Globus pallidus (tissue), 1 donor: ENCODE measurements at places on chromosomes 2 and 18.

GRCh38 chr2:12045864-12046291 is 299.4 kb downstream of the LPIN1 start:
- DNase-seq, result no peak

GRCh38 chr2:16948053-16948452 is 282.4 kb upstream of the CYRIA start:
- DNase-seq, result no peak

DNA sequence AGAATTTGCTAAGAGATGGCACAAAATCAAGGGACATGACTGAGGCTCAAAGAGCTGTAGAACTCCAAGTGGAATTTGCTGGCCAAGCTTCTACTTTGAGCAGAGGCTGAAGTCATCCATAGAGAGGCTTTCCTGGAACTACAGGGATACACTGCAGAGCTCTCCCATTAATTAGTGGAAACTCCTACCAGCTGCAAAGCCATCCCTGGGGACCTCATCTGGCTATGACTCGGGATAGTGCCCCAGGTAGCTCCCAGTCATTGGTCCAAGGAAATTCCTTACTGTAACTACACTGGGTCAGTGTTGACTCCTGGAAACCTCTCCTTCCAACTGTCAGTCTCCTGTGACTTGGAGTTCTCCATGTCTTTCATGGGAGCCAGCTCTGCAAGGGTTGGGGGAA is 10.5 kb upstream of the GALM start:
- DNase-seq, result no peak

GRCh38 chr18:48621240-48621639 is 82.4 kb downstream of the CTIF start:
- DNase-seq, result no peak

DNA sequence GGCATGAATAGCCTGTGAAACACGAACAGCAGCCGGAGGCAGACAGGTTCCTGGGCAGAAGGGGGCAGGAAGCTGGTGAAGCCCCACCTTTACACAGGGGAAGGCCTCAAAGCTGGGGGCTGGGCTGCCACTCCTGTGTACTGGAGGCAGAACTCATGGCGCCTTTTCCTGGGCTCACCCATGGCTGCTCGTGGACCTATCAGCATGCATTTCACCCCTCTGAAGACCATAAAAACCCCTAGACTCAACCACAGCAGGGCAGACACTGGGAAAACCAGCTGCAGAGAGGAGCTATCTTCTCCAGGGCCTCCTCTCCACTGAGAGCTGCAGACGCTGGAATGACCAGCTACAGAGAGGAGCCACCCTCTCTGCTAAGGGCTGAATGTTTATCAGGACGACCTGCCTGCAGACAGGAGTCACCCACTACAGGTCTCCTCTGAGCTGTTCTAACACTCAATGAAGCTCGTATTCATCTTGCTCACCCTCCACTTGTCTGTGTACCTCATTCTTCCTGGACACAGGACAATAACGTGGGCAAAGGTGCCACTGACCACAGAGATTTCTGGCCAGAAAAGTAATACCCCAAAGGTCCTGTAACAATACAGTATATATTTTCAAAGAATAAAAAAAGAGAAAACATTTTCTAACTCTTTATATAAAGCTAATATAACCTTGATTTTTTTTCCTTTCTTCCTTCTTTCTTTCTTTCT is 18.9 kb upstream of the CCDC88A start:
- no peak for DNase-seq

DNA sequence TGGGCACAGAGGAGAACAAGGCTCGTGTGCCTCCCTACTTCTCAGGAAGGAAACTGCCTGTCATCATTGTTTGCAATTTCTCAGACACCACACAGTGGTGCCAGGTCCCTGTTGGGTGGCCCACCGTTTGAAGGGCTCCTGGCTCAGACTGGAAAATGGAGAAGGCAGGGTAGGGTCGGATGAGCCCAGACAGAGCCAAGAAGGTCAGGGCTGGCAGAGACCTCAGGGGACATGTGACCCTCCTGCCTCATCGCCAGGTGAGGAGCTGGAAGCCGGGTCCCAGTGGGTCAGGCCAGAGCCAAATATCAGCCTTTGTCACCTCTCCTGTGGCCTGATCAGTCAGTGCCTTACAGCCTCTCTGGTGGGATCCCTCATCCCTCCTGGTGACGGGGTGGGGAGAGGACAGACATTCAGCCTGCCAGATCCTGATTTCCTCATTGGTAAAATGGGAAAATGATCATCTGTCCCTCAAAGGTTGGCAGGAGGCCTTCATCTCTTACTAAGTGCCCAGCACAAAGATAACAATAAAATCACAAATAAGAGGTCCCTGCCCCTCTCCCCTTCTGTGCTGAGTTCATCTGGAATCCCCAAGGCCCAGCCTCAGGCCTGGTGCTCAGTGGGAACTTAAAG is 117.6 kb downstream of the CAPN13 start:
- DNase-seq, result no peak

- no peak for DNase-seq
Observed at GRCh38 chr2:96913398-96914202, 43.7 kb upstream of the SEMA4C start.

DNA sequence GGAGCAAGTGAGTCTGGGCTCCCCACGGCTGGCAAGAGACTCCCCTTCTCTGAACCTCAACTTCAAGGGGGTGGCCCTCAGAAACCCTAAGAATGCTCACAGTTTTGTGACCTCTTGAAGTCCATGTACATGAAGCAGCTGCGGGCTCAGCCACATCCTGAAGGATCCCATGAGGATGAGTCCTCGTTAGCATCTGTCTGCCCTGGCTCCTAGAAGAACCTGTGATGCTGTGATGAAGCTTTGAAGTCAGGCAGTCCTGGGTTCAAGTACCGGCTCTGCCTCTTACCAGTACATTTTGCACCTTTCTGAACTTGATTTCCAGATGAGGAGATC is 38.1 kb downstream of the SDC1 start:
- DNase-seq, result no peak

GRCh38 chr2:3633982-3634595 is 23.9 kb upstream of the ALLC start:
- DNase-seq, result no peak

DNA sequence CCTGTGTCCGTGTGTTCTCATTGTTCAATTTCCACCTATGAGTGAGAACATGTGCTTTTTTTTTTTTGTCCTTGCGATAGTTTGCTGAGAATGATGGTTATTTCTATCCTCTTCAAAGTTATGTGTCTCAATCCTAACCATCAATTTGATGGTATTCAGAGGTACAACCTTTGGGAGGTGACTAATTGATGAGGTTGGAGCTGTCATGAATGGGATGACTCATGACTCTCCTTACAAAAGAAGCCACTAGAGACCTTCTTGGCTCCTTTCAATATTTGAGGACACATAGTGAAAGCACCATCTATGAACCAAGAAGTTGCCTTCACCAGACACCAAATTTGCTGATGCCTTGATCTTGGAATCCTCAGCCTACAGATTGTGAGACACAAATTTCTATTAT is 677.1 kb upstream of the DDX18 start:
- DNase-seq, result no peak

- DNase-seq, result no peak
Observed at GRCh38 chr2:163556511-163556910, 179.3 kb downstream of the FIGN start.

DNA sequence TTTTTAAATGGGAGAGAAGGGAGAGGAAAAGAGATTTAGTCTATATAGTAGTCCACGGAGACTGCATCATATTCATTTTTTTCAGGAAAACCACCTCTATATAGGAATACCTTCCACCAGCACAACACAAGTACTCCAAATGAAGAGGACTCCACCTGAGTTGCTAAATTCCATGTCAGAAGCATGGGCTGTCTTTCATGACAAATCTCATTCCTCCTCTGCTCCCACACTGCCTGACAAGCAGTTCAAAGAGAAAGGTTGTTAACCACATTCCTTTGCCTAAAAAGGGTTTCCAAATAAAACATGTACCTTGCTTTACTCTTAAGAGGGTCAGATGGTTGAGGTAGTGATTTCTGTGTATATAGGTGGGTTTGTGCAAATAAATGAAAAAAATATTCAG is 122.0 kb downstream of the TMEFF2 start:
- no peak for DNase-seq

- DNase-seq, result no peak
Observed at GRCh38 chr18:22765896-22766295, 167.2 kb upstream of the RBBP8 start.

- DNase-seq, result no peak
Observed at GRCh38 chr2:189151906-189152305, 27.7 kb downstream of the COL5A2 start.

DNA sequence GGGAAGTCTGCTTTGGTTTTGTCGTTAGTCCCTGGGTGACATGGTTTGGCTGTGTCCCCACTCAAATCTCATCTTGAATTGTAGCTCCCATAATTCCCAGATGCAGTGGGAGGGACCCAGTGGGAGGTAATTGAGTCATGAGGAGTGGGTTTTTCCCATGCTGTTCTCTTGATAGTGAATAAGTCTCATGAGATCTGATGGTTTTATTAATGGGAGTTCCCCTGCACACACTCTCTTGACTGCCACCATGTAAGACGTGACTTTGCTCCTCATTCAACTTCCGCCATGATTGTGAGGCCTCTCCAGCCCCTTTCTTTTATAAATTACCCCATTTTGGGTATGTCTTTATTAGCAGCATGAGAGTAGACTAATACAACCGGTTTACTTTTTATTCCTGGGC is 405.8 kb upstream of the ID2 start:
- no peak for DNase-seq

DNA sequence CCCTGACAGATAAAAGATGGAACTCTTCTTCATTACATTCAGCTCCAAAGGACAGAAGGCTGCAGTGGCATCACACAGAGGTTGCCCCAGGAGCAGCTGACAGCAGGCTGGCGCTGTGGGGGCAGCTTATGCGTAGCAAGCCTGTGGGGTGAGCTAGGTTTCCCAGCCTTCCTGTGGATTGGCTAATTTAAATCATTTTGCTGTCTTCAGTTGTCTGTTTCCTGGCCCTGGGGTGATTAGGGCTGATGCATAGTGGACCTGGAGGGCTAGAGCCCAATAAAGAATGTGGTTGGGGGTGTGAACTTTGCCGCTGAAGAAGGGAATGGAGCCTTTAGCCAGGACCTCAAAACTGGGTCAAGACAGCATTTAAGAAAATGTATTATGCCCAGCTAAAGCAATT is 1038.0 kb downstream of the SOCS6 start:
- no peak for DNase-seq

- DNase-seq, result no peak
Observed at GRCh38 chr2:144776766-144777165, 256.8 kb upstream of the ZEB2 start.

DNA sequence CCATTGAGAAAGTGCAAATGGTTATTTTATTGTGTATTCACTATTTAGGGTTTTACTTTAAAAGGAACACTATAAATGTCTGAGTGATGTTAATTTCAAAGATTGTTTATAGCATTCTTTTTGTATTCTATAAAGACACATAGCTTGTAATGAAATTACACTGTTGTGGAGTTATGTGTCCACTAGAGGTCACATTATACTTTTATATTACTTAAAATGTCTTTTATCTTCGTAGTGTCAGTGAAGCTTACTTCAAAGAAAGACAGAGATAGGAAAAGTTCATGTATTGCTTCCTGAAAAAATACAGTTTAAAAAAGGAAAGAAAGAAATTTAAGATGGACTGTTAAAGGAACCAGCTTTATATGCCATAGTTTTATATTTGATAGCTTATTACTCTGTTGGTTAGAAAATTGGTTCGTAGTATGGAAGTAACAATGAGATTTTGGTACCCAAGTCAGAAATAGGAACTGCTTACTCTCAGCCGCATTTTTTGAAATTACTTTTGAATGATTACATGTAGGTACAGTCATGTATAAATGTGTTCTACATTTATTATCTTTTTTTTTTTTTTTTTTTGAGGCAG is 20.5 kb downstream of the APLF start:
- DNase-seq, result no peak

DNA sequence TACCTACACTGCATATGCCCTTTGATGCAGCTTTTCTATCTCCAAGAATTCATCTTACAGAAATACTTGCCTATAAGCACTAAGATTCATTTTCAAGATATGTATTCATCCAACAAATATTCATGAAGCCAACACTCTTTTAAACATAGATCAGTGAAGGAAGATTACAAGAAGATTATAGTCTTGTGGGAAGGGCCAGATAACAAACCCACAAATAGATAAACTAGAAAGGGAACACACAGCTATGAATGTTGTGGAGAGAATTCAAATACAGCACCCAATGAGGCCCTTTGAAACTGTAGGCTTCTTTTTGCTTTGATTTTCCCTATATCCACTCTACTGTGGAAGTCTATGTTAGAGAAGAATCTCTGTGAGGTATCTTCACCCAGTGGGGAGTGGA is 186.7 kb upstream of the RBMS1 start:
- DNase-seq, result no peak

- DNase-seq, result no peak
Observed at GRCh38 chr2:207387001-207387571, 142.7 kb upstream of the CREB1 start.

DNA sequence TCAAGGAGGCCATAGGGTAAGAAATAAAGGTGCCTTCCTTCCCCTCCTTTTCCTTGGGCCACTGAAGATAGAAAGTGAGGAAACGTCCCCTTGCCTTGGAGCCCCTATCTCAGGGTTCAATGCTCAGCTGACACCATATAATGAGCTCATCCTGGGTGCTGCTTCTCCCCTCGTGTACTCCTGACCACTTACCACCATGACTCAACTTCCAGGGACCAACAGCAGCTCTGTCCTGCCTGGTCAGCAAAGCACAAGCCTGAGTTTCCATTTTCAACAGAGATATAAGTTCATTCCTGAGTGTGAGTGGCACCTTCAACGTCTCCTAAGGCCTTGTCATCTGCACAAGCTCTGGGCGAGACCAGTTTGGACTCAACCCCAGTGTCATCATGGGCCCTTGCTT is 151.2 kb downstream of the CAPN13 start:
- no peak for DNase-seq

GRCh38 chr2:227325839-227326195 is 766 bp downstream of the MFF start:
- DNase-seq, result peak; percentile 37

DNA sequence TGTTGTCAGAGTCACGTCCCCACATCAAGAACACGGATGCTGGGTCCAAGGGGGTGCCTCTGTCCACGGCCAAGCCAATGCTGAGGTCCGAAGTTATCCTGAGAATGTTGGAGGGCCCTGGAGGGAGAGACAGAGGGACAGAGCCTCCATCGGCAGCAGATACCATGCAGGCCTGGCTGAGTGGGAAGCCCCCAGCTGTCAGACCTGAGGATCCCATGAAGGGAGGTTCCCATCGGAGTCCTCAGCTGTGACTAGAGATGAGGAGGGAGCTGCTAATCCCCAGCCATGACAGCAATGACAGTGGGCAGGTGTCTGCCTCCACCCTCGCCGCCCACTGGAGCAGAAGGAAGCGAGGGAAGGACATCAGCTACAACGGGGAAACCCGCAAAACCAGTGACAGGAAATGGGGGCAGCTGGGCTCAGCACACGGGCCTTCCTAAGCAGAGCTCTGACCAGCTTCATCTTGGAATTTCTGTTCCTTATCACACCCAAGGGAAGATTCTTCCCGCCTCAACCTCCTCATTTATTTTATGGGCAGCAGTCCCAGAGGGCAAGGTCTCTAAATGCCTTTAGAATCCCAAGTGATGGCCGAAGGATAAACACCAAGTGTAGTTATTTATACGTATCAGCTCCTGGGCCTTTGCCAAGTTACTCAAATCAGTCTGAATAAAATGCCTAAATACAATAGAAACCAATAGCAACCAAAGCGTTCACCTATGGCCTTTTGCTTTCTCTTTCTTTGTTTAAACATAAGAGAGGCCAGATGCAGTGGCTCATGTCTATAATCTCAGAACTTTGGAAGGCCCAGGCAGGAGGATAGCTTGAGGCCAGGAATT is 32.2 kb downstream of the FAM178B start:
- DNase-seq, result no peak
